ENCODE measurements at places on chromosomes 1 and 21.

GRCh38 chr1:47951026-47951425, 46.2 kb downstream of the TRABD2B start:
- no peak for DNase-seq

DNA sequence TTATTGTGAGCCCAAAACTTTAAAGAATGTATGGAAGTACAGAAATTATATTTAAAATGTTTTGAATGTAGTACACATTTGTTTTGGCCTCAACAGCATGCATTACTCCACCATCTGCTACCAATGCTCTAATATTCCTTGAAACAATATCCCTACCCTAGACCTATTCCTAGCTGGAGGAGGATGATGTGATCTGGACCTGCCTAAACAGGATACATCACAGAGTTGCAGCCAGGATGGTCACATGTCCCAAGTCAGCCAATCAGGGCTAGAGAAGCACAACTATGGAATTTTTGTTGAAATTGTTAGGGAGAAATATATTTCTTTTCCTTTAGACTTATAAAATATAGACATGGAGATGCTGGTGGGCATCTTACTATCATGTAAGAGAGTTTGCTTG, 623.3 kb upstream of the NR5A2 start:
- DNase-seq = no peak

GRCh38 chr1:83060651-83061390, 938.1 kb downstream of the TTLL7 start:
- no peak for DNase-seq

GRCh38 chr21:37647781-37648180, 268.5 kb downstream of the KCNJ6 start:
- no peak for DNase-seq

DNA sequence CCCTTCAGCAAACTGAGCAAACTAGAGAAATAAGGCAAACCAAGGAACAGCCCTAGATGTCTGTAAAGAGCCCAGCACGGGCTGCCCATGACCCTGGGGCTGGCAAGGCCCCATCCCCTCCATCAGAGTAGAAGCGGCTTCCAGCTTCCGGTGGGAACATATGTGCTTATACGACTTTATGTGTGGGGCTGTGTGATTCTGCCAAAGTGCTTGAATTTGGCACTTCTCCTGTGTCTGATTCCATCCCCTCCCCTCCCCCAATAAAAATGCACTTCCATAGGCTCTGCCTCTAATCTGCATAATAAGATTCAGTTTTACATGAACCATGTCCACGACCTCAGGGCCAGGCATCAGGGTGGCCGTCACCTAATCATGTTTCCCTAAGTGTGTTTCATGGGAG, 236.6 kb downstream of the DSCAM start:
- no peak for DNase-seq

DNA sequence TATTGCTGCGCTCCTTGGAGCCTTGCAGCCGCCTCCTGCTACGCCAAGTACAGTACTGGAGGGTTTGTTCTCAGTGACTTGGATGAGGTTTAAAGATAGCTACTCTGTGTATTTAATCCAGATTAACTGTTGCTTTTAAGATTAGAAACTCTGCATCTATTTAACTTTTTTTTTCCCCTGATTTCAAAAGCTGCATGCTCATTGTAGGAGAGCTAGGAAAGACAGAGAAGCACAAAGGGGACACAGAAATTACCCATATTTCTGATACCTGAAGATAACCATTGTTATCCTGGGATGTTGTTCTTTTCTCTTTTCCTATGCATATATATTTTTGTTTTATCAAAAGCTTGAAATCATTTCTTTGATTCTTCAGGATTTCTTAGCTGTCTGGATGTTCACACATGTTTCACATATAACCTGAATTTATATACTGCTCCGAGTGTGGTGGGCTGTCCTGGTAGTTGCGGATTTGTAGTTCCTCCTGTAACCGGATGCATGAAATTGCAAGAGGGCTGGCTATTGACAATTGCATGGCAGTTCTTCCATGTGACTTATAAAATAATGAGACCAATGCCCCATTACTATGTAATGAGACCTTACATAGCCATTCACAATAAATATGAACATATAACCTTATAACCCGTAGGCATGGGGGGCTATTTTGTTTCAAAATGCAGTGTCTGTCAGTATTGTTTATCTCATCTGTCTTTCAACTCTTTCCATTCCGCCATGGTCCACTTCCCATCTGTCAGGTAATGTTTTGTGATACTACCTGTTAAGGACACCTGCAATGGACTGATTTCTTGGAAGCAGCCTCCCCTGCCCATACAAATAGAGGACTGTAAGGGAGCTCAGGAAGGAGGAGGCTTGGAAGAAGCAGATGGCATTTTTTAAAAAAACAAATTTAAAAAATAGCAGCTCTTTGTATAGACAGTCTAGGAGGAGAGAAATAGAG, 1.4 kb downstream of the RAVER2 start:
- DNase-seq = no peak

DNA sequence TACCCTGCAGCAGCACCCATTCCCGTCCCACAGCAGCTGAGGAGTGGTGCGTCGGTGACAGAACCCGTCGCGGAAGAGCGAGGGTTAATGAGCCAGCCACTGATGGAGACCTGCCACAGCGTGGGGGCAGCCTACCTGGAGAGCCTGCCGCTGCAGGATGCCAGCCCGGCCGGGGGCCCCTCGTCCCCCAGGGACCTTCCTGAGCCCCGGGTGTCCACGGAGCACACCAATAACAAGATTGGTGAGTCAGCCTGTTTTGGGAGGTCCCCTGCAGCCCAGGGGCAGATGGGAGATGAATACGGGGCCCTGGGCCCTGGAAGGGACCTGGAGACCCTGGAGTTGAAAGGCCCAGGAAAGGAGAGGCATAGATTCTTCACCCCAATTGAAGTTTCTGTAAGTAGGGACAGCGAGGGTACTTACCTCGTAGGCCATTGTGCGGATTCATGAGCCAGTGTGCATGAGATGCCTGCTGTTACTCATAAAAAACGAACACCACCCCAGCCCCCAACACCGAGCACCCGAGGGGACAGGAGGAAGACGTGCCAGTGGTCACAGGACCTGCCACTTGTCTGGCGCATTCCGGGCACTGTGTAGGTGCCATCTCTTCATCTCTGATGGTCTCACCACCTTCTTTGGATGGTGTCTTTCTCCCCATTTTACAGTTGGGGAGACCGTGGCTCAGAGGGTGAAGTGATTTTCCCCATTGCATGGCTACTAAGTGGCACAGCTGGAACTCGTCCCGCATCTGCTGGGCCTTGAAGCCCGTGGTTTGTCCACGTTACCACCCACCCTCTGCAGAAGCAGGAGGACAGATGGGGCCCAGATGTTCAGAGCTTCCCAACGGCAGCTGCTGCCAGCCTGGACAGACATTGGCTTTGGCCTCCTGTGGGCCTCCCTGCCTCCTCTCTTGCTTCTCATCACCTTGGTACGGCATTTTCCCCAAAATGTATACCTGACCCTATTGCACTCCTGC, 28.3 kb upstream of the TNFRSF1B start:
- DNase-seq = no peak

GRCh38 chr1:60088620-60089155, 15.1 kb upstream of the C1orf87 start:
- no peak for DNase-seq

DNA sequence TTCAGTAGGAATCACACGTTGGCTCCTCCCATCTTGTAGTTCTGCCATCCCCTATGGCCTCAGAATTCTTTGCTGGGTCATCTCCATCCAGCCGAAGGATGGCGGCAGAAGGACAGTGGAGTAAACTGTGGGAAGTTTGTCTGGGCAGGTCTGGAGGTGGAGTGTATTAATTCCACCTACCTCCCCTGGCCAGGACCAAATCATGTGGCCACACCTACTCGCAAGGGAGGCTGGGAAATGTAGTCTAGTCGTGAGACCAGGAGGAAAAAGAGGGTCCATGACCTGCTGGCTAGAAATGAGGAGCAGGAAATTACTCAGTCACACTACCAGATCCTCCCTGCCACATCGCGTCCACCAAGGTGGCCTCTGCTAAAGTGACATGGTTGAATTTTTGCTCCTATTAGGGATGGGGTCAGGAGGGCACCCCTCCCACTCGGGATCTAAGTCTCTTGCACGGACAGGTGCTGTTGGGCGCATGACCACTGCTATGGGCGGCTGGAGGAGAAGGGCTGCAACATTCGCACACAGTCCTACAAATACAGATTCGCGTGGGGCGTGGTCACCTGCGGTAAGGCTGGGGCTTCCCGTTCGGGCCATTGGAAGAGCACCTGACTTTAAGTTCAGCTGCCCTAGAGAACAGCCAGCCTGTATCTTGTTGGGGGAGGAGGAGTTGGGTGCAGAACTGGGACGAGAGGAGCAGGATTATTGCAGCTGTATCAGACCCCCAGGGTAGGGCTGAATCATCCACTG, 19.5 kb downstream of the PLA2G5 start:
- DNase-seq = no peak

DNA sequence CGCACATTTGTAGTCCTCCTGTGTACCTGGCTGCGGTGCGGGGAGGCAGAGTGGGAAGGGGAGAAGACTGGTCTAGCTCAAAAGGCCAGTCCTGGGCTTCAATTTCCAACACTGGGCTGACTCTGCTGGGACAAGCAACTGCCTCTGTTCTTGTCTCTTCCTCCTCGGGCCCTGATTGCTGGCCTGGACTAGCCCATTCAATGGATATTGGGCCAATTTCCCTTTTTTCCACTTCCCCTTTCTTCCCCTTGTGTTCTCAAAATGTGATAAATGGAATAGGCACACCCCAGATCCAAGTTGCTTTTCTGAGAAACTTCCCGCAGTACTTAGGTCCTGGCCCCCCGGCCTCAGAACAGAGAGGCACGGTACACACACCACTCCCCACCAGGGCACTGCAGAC, 48.2 kb downstream of the SPSB1 start:
- DNase-seq = no peak

DNA sequence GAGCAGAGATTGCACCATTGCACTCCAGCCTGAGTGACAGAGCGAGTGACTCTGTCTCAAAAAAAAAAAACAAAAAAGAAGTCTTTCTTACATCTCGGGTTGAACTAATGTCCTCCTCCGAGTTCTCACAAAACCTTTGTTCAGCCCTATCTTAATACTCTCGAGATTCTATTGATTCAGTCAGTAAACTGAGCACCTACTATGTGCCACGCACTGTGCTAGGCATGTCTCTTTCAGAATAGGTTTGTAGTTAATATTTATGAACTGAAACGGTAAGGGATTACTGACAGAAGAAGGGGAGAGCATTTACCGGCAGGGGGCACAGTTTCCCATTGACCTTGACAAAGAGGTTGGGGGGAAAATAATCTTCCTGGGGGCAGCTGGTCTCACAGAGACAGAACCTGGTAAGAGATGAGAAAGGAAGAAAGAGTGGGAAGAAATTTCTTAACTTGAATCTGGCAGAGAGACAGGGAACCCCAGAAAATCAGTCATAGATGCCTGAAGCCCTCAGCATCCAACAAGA, 3.4 kb downstream of the PIAS3 start:
- DNase-seq = no peak

- DNase-seq = no peak
Measured at GRCh38 chr1:154408174-154408777, 3.1 kb downstream of the IL6R start.

DNA sequence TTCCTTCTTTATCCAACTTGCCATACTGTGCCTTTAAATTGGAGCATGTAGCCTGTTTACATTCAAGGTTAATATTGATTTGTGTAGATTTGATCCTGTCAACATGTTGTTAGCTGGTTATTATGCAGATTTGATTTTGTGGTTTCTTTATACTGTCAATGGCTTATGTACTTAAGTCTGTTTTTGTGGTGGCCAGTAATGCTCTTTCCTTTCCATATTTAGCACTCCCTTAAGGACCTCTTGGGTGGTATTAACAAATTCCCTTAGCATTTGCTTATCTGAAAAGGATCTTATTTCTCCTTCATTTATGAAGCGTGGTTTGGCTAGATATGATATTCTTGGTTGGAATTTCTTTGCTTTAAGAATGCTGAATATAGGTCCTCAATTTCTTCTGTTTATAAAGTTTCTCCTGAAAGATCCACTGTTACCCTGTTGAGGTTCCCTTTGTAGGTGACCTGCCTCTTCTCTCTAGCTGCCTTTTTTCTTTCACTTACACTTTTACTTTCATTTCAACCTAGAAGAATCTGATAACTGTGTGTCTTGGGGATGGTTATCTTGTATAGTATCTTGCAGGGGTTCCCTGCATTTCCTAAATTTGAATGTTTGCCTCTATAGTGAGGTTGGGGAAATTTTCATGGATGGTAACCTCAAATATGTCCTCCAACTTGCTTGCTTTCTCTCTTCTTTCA, 86.9 kb upstream of the NEGR1 start:
- DNase-seq = no peak

- DNase-seq = peak; percentile 17
Measured at GRCh38 chr21:44428281-44428960, 26.9 kb upstream of the LRRC3 start.

- no peak for DNase-seq
Measured at GRCh38 chr1:101108111-101108500, 82.5 kb upstream of the DPH5 start.

DNA sequence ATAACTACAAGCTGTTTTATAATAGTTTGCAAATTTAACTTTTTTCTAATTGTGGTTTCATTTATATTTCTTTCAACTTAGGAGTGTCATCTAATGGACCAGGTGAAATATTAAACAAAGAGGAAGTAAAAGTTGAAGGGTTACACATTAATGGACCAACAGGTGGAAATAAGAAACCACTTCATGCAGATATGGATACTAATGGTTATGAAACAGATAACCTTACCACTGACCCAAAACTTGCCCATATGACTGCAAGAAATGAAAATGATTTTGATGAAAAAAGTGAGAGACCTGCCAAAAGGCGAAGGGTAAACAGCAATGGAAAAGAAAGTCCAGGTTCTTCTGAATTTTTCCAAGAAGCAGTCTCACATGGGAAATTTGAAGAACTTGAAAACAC, 59.7 kb downstream of the MIER1 start:
- no peak for DNase-seq

DNA sequence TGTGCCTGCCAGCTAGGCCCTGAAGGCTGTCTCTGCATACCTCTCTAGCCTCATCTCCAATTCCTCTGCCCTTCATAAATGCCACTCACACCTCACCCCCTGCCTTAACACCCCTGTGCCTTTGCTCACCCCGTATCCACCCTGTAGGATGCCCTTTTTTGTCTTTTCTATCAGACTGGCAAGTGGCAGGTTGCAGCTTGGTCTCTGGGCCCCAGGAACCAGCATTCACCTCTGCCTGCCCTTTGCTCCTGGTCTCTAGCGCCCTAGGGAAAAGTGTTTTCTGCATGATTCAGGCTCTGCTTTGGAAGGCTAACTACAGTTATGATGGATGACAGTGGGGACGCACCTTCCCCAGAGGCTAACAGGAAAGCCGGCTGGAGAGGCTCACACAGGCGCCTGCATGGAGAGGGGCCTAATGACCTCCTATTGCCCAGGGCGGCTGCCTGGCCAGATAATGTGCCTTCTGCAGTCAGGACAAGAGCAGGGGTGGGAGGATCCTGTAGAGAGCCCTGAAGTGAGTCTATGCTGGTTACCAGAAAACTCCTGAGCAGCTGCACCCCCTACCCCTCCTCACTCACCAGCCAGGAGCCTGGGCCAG, 11.2 kb downstream of the KANK4 start:
- DNase-seq = no peak
